ENCODE measurements at places on chromosomes 5 and 9.

DNA sequence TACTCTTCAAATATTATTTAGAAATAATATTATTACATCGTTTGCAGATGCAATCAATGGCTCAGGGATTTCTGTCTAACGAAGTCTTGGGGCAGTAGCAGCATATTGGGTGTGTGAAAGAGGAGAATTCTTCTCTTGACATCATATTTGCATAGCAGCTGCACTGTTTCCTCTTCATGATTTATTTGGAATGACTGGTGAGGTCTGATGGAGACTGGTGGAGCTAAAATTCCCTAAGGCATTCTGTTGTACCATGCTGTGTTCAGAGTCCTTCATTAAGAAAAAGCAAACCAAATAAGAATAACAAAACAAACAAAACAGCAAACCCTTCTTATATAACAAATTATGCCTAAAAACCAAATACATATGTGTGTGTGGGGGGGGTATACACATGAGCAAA is 177.6 kb downstream of the DIRAS2 start:
- no peak for DNase-seq

- no peak for DNase-seq
These were observed 17.1 kb downstream of the IGIP start for GRCh38 chr5:140142856-140143255.

DNA sequence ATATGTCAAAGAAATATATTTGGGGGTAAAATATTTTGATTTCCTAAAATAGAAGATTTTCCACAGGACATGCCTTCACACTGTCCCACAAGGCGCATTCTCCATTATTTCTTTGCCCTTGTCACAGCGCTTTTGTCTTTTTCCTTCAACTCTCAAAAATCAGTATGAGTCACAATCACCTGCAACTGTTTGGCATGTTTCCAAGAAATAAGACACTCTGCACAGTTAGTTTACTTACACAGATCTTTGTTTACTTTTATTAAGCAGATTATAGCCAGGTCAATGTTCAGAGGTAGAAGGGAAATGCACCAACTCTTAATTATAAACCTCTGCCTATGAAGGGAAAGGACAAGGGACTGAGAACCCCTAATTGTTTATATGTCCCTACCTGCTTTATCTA is 9.5 kb downstream of the CEMIP2 start:
- DNase-seq = no peak

DNA sequence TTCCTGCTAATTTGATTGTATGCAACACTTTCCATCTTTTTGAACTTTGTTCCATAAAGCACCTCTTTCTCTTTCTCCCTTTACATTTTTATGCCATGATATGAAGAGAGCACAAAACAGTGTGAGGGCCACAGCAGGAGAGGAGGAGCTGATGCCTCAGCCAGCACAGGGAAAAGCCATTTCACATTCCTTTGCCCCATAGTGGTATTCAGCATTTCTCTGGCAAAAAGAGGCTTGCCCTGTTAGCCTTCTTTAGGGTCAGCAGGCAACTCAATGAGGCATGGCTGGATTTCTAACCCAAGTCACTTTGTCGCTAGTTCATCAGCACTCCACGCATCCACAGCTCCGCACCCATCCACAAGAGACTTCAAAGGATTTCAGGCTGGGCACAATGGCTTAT is 23.1 kb upstream of the TRPC7 start:
- no peak for DNase-seq

DNA sequence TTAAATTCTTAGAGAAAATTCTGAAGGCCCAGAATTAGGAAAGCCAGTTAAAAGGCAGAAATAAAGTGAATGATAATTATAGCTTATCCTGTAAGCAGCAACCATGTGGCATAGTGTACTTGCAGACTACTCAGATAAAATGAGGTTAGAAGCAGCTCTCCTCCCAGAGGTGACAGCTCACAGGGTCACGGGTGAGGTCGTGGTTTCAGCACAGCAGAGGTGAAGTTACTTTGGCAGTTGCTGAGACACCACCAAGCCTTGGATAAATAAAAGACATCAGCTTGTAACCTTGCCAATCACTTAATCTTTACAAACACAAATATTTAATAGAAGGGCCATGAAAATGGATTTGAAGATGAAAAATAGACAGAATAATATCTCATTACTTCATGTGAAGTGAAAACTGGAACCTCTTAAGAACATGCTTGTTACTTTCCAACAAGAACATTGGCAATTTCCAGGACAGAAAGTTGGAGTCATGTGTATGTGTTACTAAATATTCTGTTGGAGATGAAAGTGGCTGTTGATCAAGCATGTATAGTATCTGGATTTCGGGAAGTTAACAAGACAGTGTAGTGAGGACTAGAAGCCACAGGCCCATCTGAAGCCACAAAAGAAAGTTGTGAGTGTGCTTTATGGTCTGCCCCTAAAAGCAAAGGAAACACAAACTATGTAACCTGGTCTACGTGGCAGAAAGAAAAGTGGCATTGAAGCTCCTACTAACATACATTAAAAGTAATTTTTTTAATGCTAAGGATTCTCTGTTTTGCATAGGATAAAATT is 134.4 kb downstream of the ERCC6L2 start:
- DNase-seq = no peak

- no peak for DNase-seq
These were observed 139.9 kb downstream of the FANCC start for GRCh38 chr9:95177617-95178016.
